ENCODE measurements at places on chromosomes 6 and 20.

DNA sequence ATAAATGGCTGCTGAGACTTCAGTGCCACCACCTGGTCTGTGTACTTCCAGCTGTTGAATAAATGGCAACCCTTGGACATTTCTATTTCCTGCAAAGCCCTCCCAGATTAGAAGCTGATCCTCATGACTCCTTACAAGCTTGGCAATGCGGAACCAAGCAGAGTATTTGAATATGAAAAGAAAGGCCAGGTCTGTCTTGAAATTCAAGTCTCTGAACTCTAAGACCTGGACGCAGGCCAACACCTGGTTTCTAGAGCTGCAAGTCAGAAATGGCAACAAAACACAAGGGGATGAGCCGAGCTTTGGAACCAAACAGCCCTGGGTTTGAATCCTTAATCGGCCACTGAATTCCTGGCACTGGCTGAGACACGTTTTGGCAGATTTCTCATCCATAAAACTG is 353.4 kb downstream of the PTPRT start:
- no peak for DNase-seq

DNA sequence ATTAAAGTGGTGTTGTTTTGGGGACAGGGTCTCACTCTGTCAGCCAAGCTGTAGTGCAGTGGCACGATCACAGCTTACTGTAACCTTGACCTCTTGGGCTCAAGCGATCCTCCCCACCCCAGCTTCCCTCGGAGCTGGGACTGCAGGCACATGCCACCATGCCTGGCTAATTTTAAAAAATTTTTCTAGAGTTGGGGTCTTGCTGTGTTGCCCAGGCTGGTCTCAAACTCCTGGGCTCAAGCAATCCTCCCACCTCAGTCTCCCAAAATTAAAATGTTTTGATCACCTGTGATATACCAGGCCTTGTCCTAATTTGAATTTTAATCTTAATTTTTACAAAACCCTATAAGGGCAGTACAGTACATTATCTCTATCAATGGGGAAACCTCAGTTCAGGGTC is 25.5 kb downstream of the ACOT13 start:
- DNase-seq = no peak

GRCh38 chr6:36117658-36118549 is 12.4 kb upstream of the MAPK13 start:
- DNase-seq = no peak

DNA sequence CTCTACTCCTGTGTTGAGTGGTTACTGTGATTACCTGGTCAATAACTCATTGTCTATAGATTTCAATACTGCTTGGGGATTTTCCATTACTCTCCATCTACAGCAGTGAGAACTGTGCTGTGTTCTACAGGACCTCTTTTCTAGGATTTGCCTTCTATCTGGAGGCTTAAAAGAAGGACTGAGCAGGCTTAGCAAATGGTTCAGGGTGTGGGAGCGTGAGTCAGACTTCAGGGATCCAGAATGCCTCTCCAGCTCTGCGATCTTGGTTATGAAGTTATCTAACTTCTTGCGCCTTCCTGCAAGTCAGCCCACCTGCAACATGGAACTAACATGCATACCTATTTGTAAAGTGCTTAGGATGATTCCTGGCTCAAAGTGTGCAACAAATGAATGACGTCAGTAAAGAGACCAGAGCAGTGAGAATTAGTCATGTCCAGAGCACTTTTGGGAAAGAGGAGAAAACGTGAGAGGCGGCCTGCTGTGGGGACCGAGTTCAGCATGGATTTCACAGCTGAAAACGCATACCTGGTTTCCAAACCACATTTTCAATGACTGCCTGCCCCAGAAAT is 610.1 kb upstream of the CDH4 start:
- DNase-seq = no peak

DNA sequence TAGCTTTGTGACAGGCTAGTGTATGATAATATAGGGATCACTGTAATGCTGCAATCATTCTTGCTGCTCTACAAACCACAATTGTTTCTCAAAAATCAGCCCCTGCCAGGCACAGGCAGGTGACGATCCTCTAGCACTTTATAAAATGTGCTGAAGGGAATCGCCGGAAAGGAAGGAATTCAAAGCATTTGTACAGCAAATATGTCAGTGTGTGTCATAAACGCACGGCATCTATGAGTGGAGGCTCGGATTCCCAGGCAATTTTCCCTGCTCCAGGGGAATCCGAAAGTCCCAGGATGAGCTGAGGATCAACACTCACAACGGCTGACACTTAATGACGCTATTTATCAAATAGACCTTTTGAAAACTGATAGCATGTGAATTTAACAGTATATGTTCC is 1.4 kb downstream of the PHACTR1 start:
- DNase-seq = peak; percentile 45

Data from cardiac fibroblast (primary cell).